ENCODE measurements at places on chromosomes 3 and 15. TPM values are rescaled to one million over a fixed set of nuclear protein-coding genes. Genes with fewer than 3 reads are reported as not detected.

Gene GOLGA8S
- 0.18 TPM for total RNA-seq

Gene RASA2
- total RNA-seq, result 11.1 TPM

Gene SLC2A2
- total RNA-seq, result not detected

Gene SHC4
- 1.1 TPM for total RNA-seq

Gene NDUFB5
- total RNA-seq, result 51.9 TPM

Gene CPA3
- not detected for total RNA-seq

Gene SLC24A5
- total RNA-seq, result not detected

Gene NEO1
- total RNA-seq, result 37.7 TPM

Gene GOLGA6L10
- 0.56 TPM for total RNA-seq

Gene ISL2
- 3.9 TPM for total RNA-seq

Gene SH2D7
- total RNA-seq, result not detected

Gene GXYLT2
- total RNA-seq, result 1.5 TPM

Gene TRIM42
- not detected for total RNA-seq

Gene STRIT1
- not detected for total RNA-seq

Gene HYAL1
- total RNA-seq, result 0.31 TPM

Gene MKRN3
- total RNA-seq, result 2.8 TPM

Gene CADPS
- total RNA-seq, result not detected

Gene MAPK6
- 53.5 TPM for total RNA-seq

Gene ITGB5
- total RNA-seq, result 410 TPM

Gene PTH1R
- total RNA-seq, result 0.28 TPM

Gene SERPINI2
- not detected for total RNA-seq

Gene C2CD4A
- 0.02 TPM for total RNA-seq

Gene XIRP1
- 0.07 TPM for total RNA-seq

Gene CCR3
- not detected for total RNA-seq

Gene HRG
- not detected for total RNA-seq

Gene REC114
- not detected for total RNA-seq

Gene SELENOT
- 101 TPM for total RNA-seq

Gene SAMMSON
- not detected for total RNA-seq

Gene DOCK3
- total RNA-seq, result 0.43 TPM

Gene RTP1
- not detected for total RNA-seq

Gene ROPN1
- total RNA-seq, result not detected

Gene IL5RA
- total RNA-seq, result not detected

Gene FAM174B
- 7.5 TPM for total RNA-seq

Gene SENP5
- 6.5 TPM for total RNA-seq

Gene KIF23
- 91.2 TPM for total RNA-seq

Gene SPRED1
- 9.9 TPM for total RNA-seq

Gene OR5K2
- not detected for total RNA-seq

Gene MYO1E
- total RNA-seq, result 251 TPM

Gene LEO1
- total RNA-seq, result 52.5 TPM

Gene AMT
- 0.29 TPM for total RNA-seq

Gene P3H2
- total RNA-seq, result 42.0 TPM

Gene ATP10A
- 6.8 TPM for total RNA-seq

Gene HIGD2B
- total RNA-seq, result not detected

Gene IMPG2
- total RNA-seq, result not detected

All from A549 treated with DMSO at 1 μM for 4 hours (cell line).